ENCODE measurements at places on chromosomes 11 and 22. TPM values are rescaled to one million over a fixed set of nuclear protein-coding genes. Genes with fewer than 3 reads are reported as not detected.
A peak's percentile ranks its signal among the peaks of the same experiment; 100 is the strongest.

GRCh38 chr11:45149483-45150056 lies 3.1 kb downstream of the PRDM11 start:
- H3K36me3 ChIP-seq, result no peaks in the 10 kb centered on the region
- H3K4me3 ChIP-seq, result no peak overlapping the region
- DNase-seq, result no peak
- H3K4me1 ChIP-seq, result no peaks in the 10 kb centered on the region
- H3K27ac ChIP-seq, result no peak overlapping the region
- peaks cover 9% of the 10 kb centered on the region for H3K27me3 ChIP-seq

The BRSK2 gene
- total RNA-seq, result 15.7 TPM

DNA sequence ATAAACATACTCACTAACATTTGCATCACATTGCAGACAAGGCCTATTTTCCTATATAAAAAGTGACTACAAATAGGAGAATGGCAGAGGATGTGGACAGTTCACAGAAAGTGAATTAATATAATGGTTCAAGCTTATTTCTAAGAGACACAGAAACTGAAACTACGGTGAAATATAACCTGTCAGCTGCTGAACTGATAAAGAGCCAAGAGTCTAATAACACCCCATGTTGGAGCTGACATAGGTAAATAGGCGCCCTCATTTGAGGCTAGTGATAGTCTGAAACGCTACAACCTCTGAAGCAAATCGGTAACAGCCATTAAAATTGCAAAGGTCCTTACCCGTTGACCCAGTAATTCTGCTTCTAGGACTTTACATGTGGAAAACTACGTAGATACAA lies 14.0 kb downstream of the AP1B1 start:
- no peaks in the 10 kb centered on the region for H3K27me3 ChIP-seq
- no peak overlapping the region for H3K27ac ChIP-seq
- peaks cover 15% of the 10 kb centered on the region for H3K4me1 ChIP-seq
- DNase-seq, result no peak
- no peak overlapping the region for H3K4me3 ChIP-seq
- H3K36me3 ChIP-seq, result peaks cover 36% of the 10 kb centered on the region

DNA sequence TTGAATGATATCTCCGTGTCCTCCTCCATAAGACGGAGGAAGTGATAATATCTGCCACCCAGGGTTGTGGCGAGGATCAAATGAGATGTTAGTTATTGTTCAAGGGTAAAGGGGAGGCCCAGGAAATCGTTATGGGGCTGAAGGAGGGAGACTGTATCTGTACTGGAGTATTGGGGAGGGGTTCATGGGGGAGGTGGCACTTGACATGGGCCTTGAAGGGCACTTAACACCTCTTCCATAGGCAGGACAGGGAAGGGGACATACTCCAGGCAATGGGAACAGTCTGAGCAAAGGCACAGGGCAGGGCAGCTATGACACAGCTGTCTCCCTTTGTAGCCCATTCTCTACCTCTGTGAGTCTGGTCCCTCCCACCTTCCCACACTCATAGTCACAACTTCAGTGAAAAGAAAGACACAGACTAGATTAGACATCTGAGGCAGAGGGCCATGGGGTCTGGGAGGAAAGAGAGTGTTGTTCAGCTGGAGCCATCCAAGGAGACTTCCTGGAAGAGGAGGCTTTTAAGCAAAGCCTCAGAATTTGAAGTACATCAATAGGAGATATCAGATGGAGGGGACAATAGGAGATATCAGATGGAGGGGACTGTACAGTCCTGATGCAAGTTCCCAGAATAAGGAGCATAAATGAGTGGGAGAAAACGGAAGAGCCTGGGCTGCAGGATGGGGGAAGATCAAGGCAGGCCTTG lies 15.8 kb upstream of the DGKZ start:
- no peak overlapping the region for H3K4me3 ChIP-seq
- no peaks in the 10 kb centered on the region for H3K36me3 ChIP-seq
- peaks cover 69% of the 10 kb centered on the region for H3K27me3 ChIP-seq
- peaks cover 6% of the 10 kb centered on the region for H3K4me1 ChIP-seq
- no peak overlapping the region for H3K27ac ChIP-seq

The TSPAN32 gene
- total RNA-seq, result not detected

The MPPED2 gene
- total RNA-seq, result 18.7 TPM

- H3K4me1 ChIP-seq, result peaks cover 10% of the 10 kb centered on the region
- H3K4me3 ChIP-seq, result no peak overlapping the region
- no peaks in the 10 kb centered on the region for H3K27me3 ChIP-seq
- no peaks in the 10 kb centered on the region for H3K36me3 ChIP-seq
- no peak for DNase-seq
Measured at GRCh38 chr11:35478471-35479091, 46.8 kb downstream of the PAMR1 start.

The NOL12 gene
- 26.8 TPM for total RNA-seq

DNA sequence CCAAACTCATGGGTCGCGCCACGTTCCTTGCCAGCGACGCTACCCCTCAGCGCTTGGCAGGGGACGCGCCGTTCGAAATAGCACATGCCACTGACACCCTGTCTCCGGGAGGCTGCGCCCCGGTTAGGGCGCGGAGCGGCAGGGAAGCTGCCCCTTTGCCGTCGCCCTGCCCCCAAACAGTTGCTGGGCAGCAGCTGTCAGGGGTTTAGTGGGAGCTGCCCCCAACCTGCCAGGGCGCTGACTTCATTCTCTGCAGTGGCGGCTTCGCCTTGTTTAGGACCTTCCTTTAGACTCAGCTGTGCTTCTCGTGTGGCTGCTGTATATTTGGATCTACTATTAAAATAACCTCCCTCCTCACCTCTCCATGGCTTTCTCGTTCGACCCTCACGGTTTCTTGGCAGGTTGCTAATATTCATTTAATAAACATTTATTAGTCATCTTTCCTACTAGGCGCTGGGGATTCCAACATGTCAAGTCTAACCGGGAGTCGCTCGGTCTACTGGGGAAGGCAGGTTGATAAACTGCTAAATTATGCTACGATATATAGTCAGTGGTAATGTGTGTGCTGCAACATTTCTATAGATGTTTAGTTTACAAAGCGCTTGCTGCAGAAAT lies 782 bp downstream of the TMEM109 start:
- peaks cover 12% of the 10 kb centered on the region for H3K4me1 ChIP-seq
- H3K4me3 ChIP-seq, result peak overlapping the region; percentile 92
- peaks cover 8% of the 10 kb centered on the region for H3K27me3 ChIP-seq
- DNase-seq, result peak; percentile 74
- peak overlapping the region; percentile 81 for H3K27ac ChIP-seq

DNA sequence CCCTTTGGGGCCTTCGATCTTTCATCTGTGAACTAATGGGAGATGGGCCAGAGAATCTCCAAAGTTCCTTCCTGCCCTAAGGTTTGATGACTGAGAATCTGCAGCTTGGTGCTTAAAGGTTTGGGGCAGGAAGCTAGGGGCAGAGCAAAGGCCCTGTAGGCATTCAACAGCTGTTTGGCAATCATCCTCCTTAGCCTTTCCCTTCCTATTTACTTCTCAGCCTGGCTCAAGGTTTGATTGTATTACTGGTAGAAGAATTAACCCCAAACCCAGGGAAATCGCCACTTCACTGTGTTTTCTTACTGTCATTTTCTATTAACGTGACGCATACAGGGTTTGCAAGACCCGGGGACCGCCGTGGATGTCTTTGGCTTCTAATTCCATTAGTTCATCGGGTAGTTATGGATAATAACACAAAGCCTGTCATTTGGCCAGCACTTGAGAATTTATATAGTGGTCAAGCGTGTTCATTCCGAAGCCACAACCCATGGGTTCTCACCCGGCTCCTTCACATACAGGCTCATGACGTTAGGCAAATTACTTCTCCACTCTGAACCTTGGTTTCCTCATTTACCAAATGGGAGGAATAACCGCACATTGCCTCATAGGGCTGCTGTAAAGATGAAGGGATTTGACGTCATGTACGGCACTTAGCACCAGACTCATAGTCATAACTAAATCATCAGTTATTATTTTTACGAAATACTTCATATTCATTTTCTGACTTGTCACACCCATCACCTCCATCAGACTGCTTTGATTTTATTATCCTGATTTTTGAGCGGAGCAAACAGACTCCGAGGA lies 158.1 kb downstream of the FBXO7 start:
- H3K27ac ChIP-seq, result no peak overlapping the region
- no peak for DNase-seq
- no peak overlapping the region for H3K4me3 ChIP-seq
- no peaks in the 10 kb centered on the region for H3K36me3 ChIP-seq
- no peaks in the 10 kb centered on the region for H3K4me1 ChIP-seq

DNA sequence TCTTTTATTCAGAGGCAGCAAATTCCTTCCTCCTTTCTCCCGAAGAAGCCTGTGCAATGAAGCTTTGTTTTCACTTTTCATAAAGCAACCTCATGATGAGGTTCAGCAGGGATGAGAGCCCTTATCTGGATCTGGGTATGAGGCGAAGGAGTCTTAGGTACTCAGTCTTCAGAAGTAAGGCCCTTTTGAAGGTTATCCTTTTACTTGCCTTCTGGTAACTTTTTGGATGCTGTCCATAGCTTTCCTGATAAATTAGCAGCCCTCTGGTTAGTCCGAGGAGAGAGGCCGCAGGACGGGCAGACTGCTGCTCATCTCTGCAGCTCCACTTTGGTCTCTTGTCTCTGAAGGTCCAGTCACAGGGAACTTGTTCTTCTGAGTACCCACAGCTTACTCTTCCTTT lies 1.1 kb downstream of the TRIM22 start:
- no peaks in the 10 kb centered on the region for H3K36me3 ChIP-seq
- H3K27ac ChIP-seq, result no peak overlapping the region
- no peaks in the 10 kb centered on the region for H3K27me3 ChIP-seq
- no peak for DNase-seq
- no peaks in the 10 kb centered on the region for H3K4me1 ChIP-seq
- no peak overlapping the region for H3K4me3 ChIP-seq

GRCh38 chr11:70381872-70382861 lies 16.2 kb upstream of the CTTN start:
- H3K27ac ChIP-seq, result no peak overlapping the region
- H3K4me3 ChIP-seq, result no peak overlapping the region
- H3K4me1 ChIP-seq, result no peaks in the 10 kb centered on the region
- H3K27me3 ChIP-seq, result no peaks in the 10 kb centered on the region

DNA sequence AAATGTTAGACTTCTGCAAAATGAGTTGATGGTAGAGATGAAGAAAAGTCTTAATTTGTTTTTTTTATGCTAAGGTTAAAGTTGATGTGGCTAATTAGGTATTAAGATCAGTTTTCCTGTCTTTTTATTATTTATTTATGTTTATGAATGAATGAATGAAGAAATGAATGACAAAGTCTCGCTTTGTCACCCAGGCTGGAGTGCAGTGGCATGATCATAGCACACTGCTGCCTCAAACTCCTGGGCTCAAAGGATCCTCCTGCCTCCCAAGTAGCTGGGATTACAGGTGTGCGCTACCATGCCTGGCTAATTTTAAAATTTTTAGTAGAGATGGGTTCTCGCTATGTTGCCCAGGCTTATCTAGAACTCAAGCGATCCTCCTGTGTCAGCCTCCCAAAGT lies 29.2 kb downstream of the MTMR3 start:
- H3K27ac ChIP-seq, result no peak overlapping the region
- H3K36me3 ChIP-seq, result no peaks in the 10 kb centered on the region
- no peak overlapping the region for H3K4me3 ChIP-seq
- no peak for DNase-seq
- H3K27me3 ChIP-seq, result no peaks in the 10 kb centered on the region
- H3K4me1 ChIP-seq, result peaks cover 4% of the 10 kb centered on the region

- H3K4me1 ChIP-seq, result no peaks in the 10 kb centered on the region
- H3K4me3 ChIP-seq, result no peak overlapping the region
- no peaks in the 10 kb centered on the region for H3K36me3 ChIP-seq
- H3K27me3 ChIP-seq, result no peaks in the 10 kb centered on the region
Measured at GRCh38 chr11:131036514-131036913, 120.2 kb upstream of the SNX19 start.

DNA sequence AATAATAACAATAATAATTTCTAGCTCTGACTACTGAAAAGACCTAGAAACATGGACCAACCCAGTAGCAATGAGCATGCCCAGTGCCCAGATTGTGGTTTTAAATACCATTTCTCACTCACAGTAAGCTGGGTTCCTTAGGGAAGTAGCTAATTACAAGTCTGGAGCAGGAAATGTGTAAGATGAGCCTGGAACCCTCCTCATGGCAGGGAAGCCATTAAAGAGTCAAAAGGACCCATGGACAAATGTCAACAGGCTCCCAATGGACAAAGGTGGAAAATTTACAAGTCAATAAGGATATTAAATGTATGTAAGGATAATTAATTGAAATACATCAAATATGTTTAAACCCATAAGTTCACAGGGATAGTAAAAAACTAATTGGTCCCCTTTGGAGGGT lies 10.6 kb upstream of the CSNK2A3 start:
- H3K4me1 ChIP-seq, result no peaks in the 10 kb centered on the region
- H3K36me3 ChIP-seq, result no peaks in the 10 kb centered on the region
- no peak overlapping the region for H3K27ac ChIP-seq
- H3K27me3 ChIP-seq, result no peaks in the 10 kb centered on the region

The ASCL3 gene
- total RNA-seq, result not detected

GRCh38 chr11:35157814-35158700 lies 19.1 kb downstream of the CD44 start:
- H3K4me3 ChIP-seq, result no peak overlapping the region
- peaks cover 28% of the 10 kb centered on the region for H3K27me3 ChIP-seq
- no peak for DNase-seq
- no peak overlapping the region for H3K27ac ChIP-seq
- peaks cover 19% of the 10 kb centered on the region for H3K4me1 ChIP-seq

- no peak overlapping the region for H3K27ac ChIP-seq
- H3K36me3 ChIP-seq, result no peaks in the 10 kb centered on the region
- no peaks in the 10 kb centered on the region for H3K27me3 ChIP-seq
- H3K4me3 ChIP-seq, result no peak overlapping the region
- H3K4me1 ChIP-seq, result no peaks in the 10 kb centered on the region
- DNase-seq, result peak; percentile 86
Measured at GRCh38 chr11:133898031-133898769, 52.9 kb upstream of the SPATA19 start.

- H3K4me3 ChIP-seq, result no peak overlapping the region
- no peaks in the 10 kb centered on the region for H3K4me1 ChIP-seq
- no peaks in the 10 kb centered on the region for H3K27me3 ChIP-seq
- peak; percentile 44 for DNase-seq
Measured at GRCh38 chr22:19870153-19871022, 15.7 kb upstream of the GNB1L start.

GRCh38 chr11:33892906-33893594 lies 1.2 kb upstream of the LMO2 start:
- no peak overlapping the region for H3K27ac ChIP-seq
- no peaks in the 10 kb centered on the region for H3K27me3 ChIP-seq
- no peaks in the 10 kb centered on the region for H3K36me3 ChIP-seq
- DNase-seq, result no peak
- no peak overlapping the region for H3K4me3 ChIP-seq

- H3K36me3 ChIP-seq, result no peaks in the 10 kb centered on the region
- H3K27me3 ChIP-seq, result no peaks in the 10 kb centered on the region
- no peak overlapping the region for H3K4me3 ChIP-seq
- H3K27ac ChIP-seq, result no peak overlapping the region
Measured at GRCh38 chr11:19988598-19988997, 171.7 kb downstream of the DBX1 start.

The KRTAP5-11 gene
- total RNA-seq, result 1.6 TPM

DNA sequence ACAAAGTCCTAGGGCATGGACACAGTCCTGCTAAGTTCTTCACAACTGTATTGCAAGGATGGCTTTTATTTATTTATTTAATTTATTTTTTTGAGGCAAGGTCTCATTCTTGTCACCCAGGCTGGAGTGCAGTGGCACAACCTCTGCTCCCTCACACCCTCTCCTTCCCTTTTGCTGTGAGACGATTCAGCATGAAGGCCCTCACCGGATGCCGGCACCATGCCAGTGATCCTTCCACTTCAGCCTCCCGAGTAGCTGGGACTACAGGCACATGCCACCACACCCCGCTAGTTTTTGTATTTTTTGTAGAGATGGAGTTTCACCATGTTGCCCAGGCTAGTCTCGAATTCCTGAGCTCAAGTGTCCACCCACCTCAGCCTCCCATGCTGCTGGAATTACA lies 17.8 kb downstream of the EED start:
- peaks cover 61% of the 10 kb centered on the region for H3K36me3 ChIP-seq
- no peak overlapping the region for H3K27ac ChIP-seq
- H3K27me3 ChIP-seq, result no peaks in the 10 kb centered on the region
- no peak overlapping the region for H3K4me3 ChIP-seq
- no peaks in the 10 kb centered on the region for H3K4me1 ChIP-seq

The KRTAP5-7 gene
- not detected for total RNA-seq

The OR51A4 gene
- not detected for total RNA-seq

The DUSP8 gene
- 7.0 TPM for total RNA-seq

All from endodermal cell (in vitro differentiated cells).